ENCODE measurements at places on chromosomes 4 and X.

- DNase-seq, result no peak
Observed at GRCh38 chr4:31334086-31334910, 614.1 kb downstream of the PCDH7 start.

- DNase-seq, result no peak
Observed at GRCh38 chr4:127214016-127214415, 418.7 kb upstream of the INTU start.

- DNase-seq, result no peak
Observed at GRCh38 chr4:54731552-54731951, 73.8 kb downstream of the KIT start.

- no peak for DNase-seq
Observed at GRCh38 chr4:91359041-91360031, 944.4 kb upstream of the GRID2 start.

GRCh38 chr4:176879380-176880116 is 86.8 kb upstream of the VEGFC start:
- no peak for DNase-seq

- DNase-seq, result no peak
Observed at GRCh38 chr4:78652282-78652876, 100.8 kb downstream of the ANXA3 start.

DNA sequence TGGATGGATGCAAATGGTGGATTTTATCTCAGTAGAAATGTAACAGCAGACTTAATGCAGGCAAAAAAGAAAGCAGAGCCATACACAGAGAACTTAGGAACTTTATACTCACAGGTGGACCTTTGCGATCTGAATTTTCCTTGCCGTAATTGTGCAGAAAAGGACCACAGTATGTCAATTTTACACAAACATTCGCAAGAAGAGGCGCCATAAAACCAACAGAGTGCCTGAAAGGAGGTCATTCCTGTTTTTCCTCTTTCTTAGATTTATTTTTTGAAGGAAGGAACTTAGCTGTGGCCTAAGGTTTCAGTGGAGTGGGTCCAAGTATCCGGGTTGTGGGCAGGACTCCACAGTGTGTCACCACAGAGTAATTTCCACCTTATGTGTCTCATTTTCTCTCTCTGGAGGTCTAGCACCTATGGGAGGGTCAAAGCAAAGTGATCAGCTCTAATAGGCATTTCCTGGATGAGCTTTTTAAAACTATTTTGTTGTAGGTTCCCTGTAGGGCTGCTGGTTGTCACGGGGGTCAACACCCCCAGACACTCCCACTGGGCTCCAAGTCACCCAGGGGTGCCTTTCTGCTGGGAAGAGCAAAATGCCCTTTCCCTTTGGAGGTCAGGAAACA is 24.7 kb upstream of the PBDC1 start:
- DNase-seq, result no peak
